Ammon's horn (tissue), 1 donor: ENCODE measurements at places on chromosomes 2 and 18.

DNA sequence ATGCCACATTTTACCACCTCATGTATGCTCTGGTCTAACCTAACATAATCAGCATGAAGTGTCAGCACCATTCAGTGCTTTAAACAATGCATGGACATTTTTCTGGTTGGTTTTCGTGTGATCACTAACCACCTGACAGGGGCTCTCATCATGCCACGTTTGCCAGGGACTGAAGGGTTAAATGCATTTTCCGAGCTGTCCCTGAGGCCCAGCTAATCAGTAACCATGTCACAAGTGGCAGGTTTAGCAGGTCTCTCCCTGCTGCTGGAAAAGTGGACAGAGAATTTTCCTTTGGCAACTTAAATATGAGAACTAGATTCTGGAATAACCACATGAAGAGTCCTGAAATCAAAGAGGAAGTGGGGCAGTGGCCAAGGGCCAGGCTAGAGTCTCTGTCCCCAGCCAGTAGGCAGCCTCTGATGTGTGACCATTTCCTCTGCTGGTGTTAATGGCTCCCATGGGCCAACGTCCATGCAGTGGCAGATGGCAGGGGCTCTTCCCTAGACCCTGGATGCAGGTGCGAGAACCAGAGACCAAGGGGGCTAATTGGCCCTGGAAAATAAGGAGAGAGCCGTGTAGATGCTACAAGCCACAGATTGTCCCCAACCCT, 69.5 kb downstream of the TPGS2 start:
- DNase-seq, result no peak

- peak; percentile 69 for DNase-seq
Measured at GRCh38 chr2:158457826-158458616, 1.3 kb downstream of the PKP4 start.

GRCh38 chr2:88122141-88122884, 5.5 kb downstream of the FABP1 start:
- no peak for DNase-seq

- DNase-seq, result no peak
Measured at GRCh38 chr18:48893608-48894600, 56.9 kb downstream of the SMAD7 start.

GRCh38 chr2:113187771-113188170, 14.0 kb downstream of the PSD4 start:
- no peak for DNase-seq

DNA sequence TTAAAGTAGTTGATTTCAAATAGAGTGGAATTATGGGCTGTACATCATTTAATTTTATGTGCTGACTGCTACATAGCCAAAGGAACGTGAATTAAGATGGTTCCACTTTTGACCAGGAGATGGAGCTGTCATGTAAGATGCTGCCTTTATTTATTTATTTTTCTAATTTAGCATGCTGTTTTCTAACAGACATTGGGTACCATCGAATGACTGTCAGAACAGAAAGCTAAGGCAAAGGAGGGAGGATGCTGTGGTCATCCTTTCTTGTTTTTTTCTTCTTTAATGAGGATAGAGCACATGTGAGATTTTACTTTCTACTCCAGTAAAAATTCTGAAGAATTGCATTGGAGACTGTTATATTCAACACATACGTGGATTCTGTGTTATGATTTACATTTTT, at the start of gene SCN2A:
SCN2A (plus strand) TSS at position 185 of the 400 bp plus-strand sequence. CDS start 56,410 bp downstream, outside the sequence.
- DNase-seq, result peak; percentile 86

- peak; percentile 59 for DNase-seq
Measured at GRCh38 chr18:47983946-47984345, 53.5 kb upstream of the SMAD2 start.
